ENCODE measurements at places on chromosomes 7 and 10.

DNA sequence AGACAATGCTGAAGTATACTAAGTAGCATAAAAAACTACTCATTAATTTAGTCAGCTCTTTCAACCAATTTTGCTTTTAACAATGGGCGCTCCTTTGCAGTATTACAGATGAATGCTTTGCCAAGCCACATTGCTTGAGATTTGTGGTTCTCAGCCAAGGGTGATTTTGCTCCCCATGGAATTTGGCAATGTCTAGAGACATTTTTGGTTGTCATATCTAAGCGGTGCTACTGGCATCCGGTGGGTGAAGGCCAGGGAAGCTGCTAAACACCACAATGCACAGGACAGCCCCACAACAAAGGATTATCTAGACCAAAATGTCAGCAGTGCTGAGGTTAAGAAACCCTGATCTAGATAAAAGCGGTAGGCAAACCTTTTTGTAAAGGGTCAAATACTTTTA is 112.0 kb downstream of the UBE2H start:
- DNase-seq = no peak

DNA sequence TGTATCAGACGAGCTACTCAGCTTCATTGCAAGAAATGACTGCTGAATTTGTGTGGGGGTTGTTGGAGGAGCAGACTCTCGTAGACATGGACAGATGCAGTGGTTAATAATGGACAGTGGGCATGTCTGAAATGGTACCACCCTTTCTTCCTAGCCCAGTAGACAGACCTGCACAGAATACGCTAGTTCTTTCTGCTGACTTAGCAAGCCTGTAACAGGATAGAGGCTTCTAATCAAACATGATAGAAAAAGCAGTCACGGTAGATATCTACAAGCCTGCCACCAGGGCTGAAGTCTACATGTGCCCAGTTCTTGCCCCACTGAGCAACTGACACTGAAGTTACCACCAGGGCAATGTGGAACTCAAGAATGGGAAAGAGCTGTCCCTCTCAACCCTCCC is 188.0 kb downstream of the FANK1 start:
- DNase-seq = no peak

- DNase-seq = no peak
These were observed 66.9 kb downstream of the GOLGA7B start for GRCh38 chr10:97916586-97916985.

DNA sequence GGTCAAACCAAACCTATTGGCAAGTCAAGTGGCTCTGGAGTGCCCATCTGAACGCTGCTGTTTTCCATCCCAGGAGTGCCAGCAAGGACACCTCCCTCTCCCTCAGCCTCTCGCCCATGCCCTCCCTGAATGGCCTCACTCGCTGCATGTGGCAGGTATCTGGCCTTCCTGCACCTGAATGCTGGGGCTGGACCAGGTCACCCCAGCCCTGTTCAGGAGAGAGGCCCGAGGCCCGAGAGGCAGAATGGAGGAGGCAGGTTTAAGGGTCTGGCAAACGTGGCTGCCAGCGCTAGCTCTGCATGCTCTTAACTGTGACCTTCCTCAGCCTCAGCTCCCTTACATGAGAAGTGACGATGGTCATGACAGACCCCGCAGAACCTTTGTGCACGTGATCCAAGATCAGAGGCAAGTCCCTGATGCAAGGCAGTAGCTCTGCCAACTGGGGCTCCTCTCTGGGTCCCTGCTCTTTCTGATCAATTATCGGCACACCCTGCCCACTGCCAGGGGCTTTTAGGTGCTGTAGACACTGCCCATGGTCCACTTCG is 295.7 kb upstream of the ZMIZ1 start:
- DNase-seq = no peak

DNA sequence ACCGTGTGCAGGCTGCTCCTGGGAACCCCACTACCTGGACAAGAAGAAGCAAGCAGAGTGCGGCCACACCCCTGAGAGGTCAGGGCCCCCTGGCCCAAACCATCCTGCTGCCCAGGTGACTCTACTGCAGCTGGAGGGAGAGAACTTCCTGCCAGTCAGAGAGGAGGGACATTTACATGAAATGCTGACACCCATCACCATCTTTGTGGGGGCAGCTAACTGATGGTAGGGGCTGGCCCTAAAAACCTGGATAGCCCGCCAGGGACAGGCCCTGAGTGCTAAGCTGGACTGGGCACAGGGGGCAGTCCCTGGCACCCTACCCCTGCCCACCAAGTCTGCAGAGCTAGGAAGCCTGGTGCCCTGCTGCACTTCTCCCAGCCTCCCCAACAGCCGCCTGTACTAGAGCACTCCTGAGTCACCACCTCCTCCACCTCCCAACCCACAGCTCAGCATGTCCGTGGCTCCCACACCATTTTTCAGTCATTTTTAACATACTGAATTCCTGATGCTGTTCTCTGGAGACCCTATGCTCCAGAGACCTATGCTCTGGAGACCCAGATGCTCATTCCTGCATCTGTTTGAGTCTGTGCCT is 27.5 kb downstream of the DPCD start:
- no peak for DNase-seq
